Right lung (tissue), 10 donors: ENCODE measurements at places on chromosomes 1 and 21.

DNA sequence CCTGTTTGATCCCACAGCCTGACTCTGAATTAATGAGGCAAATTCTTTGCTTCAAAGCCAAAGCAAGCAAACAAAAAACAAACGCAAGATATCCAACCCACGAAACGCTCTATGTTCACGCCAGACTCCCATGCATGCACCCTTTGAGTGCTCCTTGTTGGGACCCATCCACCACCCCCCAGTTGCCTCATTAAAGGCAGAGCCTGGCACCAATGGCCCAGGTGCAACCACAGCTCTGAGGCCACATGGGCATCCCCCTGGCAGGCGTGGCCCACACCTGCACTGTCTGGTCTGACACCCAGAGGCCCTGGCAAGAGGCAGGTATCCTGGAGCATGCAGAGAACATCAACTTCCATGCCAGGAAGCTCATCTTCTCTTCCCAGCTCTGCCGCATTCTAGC is 1.1 kb upstream of the PADI4 start:
- DNase-seq = no peak

DNA sequence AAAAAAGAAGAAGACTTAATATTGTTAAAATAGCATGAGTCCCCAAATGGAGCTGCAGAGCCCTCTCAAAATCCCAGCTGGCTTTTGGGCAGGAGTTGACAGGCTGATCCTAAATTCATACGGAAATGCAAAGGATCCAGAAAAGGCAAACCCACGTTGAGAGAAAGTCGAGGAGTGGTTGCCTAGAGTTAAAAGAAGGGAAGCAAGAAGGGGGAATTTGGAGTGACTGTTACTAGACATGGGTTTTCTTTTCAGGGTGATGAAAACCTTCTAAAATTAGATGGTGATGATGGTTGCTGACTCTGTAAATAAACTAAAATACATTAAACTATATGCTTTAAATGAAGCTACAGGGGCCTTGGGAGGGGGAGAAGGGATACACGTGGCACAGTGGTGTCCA is 1.6 kb downstream of the DNMT3L start:
- no peak for DNase-seq

GRCh38 chr1:89999208-89999607 is 4.3 kb downstream of the ZNF326 start:
- DNase-seq = no peak

DNA sequence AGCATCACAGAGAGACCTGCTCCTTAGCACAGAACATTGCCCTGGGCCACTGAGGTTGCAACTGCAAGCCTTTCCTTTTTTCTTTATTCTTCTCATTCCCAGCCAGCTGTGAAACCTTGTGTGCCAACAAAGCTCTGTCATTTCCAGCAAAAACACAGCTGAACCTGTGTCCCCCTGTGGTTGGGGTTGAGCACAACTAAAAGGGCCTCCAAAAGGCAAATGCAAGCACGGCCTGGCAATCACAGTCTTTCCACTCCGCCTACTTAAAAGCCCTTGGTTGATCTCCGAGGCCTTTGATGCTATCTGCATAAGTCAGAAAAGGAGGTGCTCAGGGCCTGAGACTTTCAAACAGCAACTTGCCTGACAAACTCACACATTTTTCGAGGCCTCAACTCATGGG is 32.7 kb downstream of the SUSD4 start:
- DNase-seq = no peak

DNA sequence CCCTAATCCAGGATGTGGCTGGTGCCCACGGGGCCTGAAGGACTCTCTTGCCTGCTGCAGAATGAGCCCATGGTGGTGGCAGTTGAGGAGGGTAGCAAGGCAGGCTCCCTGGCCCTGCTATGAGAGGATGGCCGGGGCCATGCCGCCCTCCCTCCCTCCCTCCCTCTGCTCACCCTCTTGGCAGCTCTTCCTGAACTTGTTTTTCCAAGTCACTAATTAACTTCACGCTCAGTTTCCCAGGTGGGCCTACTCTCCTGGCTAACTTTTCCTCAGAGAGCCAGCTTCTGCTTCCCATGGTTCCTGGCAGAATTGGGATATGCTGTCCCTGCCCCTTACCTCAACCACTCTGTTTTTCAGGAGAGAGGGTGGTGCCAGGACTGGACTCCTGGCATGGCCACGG is 10.2 kb downstream of the KCNC4 start:
- no peak for DNase-seq

- peak; percentile 26 for DNase-seq
These were observed 55.5 kb downstream of the GABPA start for GRCh38 chr21:25790122-25790877.

- DNase-seq = no peak
These were observed 376.7 kb downstream of the S1PR1 start for GRCh38 chr1:101613546-101613945.

DNA sequence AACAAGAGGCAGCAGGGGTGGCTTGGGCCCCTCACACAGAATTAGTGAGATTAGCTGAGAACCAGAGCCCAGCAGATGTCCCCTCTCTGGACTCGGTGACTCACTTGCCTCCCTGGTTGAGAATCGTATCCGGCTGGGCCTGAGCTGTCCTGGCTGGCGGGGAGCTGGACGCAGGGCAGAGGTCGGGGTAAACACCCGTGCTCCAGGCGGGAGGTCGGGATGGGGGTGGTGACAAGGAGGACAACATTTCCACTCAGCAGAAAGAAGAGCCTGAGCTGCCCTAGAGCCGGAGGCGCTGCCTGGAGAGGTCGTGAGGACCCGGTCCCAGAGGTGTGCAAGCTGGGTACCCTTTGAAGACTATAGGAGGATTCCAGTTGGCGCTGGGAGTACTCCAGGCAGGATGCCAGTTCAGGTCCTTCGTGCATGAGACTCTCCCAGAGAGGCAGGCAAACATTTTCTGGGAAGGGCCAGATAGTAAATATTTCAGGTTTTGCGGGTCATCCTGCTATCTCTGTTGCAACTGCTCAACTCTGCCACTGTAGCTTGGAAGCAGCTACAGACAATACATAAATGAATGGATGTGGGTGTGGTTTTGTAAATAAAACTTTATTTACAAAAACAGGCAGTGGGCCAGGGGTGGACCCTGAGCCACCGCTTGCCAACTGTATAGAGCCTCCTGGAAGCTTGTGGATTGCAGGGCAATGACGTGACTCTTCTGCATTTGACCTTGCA is 116.8 kb upstream of the WNT4 start:
- no peak for DNase-seq

DNA sequence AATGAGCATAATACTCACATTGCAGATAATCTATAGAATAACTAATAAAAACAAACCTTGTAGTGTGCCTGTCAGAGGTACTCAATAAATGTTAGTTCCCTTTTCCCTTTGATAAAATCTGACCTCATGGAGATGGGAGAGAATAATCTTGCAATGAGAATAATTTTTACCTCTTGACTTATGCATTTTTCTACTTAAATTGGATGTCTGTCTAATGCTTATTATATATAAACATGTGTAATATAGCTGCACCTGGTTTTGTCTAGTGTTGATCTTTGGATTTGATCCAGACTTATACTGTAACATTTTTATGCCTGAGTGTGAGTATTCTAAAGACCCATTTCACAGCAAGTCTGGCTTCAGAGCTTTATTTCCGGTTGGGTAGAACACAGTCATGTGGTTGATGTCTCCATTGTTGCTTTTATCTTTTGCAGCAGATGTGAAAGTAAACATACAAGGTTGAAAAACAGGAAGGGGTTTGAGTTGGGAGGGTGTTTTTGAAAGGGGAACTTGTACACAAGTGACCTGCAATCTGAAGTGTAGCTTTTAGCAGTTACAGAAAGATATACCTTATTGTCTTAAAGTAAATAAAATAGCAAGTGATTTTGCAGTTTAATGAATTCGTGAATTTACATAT is 12.4 kb downstream of the EPB41 start:
- no peak for DNase-seq

- peak; percentile 79 for DNase-seq
These were observed 700 bp upstream of the SYDE2 start for GRCh38 chr1:85201340-85202091.

DNA sequence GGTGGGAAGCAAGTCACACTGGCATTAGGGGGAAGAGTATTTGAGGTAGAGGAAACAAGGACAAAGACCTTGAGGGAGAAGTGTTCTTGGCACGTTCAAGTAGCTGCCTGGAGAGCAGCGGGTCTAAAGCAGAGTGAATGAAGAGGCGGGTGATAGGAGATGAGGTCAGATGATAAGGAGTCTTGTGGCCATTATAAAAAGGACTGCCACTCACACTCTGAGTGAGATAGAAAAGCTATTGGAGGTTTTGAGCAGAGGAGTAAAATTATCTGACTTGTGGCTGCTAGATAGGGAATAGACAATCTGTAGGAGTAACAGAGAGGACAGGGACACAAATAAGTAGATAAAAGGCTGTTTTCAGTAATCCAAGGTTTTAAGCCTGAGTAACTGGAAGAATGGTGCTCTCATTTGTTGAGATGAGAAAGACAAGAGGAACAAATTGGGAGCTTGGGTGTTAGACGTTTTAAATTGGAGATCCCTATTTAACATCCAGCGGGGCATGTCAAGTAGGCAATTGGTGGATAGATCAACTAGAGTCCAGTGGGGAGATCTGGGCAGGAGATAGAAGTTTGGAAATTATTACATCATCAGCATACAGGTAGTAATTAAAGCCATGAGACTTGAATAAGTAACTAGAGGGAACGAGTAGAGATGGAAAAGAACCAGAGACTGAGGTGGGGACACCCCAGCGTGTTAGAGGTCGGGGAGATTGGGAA is 43.7 kb downstream of the HENMT1 start:
- no peak for DNase-seq

- no peak for DNase-seq
These were observed 992 bp upstream of the USP48 start for GRCh38 chr1:21783679-21784603.

GRCh38 chr1:70072231-70072751 is 133.1 kb downstream of the LRRC40 start:
- DNase-seq = no peak

DNA sequence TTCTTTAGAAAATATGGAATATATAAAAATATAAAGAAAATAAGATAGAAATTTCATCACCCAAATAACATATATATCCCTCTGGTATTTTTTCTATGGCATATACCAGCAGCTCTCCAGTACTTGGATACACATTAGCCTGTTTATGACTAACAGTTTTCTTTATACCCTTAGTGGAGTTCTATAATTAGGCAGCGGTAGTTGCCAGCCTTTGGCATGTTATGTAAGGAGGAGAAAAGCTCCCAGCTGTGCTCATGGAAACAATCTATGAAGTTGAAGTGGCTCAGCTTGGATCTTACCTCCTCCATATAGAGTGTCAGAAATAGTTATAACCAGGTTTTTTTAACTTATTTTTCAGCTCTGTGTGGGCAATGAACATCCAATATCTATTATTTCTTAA is 1636.8 kb downstream of the AMY1C start:
- DNase-seq = no peak

DNA sequence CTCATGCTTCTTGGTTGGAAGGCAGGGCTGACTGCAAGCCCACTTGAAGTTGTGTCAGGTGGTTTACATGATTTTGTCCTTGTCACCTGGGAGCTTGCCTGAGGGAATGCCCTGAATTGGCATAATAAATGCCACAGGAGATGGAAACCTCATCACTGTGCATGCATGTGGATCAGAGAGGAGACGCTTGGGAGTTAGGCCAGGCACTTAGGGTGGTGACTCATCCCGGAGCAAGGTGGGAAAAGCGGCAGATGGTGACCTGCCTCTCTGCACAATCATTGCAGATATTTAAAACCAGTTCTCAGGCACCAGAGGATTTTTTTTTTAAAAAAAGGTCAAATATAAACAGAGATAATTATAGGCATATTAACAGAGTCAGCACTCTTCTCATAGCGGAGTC is 202.2 kb upstream of the KIAA0040 start:
- no peak for DNase-seq

DNA sequence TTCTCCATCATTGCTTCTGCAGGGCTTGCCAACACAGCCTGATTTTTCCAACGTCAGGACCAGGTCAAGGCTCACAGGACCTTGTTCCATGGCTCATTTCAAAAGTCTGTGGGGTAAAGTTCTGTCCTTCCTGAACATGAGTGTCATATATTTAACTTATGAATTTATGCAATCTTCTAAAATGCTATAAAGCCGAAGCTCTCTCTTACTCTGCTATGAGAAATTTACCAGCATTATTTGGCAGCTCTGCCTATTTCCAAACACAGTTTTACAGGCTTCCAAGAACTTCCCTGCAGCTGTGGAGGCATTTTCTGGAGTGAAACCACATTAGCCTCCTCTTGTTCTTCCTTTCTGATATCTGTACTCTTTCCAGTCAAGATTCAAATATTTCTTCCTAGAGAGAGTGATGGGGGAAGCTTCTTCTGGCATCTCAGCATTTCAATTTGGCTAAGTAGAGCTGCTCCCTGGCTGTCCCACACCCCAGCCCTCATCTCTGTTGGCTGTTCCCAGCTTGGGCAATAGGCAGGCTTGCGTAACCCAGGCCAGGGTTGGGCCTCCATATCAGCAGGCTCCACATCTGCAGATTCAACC is 15.6 kb upstream of the HMGCS2 start:
- DNase-seq = no peak

GRCh38 chr21:29639366-29640079 is 300.3 kb downstream of the GRIK1 start:
- no peak for DNase-seq

- no peak for DNase-seq
These were observed 82.5 kb downstream of the PDE9A start for GRCh38 chr21:42735944-42736343.

DNA sequence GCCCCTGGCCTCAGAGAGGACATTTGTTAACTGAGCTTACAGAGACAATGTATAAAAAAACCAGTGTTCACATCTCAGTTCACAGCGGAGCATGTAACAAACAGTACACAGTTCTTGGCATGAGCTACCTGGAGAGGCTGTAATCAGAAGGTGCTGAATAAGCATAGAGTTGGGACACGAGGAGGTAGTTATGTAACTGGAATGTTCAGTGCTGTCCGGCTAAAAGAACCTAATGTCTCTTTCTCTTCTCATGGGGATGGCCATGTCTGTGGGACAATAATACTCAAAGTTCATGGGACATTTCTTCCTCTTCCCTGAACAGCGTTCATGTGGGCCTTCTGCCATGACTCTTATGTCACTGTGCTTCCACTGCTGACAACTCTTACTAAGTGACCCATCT is 17.2 kb upstream of the STX12 start:
- DNase-seq = no peak

DNA sequence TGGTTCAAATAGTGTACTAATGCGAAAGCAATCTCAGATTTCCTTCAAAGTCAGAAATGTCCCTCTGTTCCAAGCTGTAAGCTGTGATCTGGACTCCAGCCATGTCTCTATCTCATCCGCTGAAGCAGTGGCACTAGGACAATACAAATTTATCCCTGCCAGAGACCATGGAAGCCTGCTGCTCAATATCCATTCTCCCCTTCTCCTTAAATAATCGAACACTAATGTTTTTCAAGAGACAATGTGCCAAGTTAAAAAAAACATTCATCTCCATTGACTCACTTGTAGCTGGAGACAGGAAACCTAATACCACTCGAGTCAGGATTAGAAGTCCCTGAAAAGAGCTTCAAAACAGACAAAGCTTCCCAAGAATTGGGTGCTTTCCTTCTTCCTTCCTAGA is 38.5 kb upstream of the PGBD5 start:
- DNase-seq = peak; percentile 14

GRCh38 chr1:8203551-8203950 is 114.4 kb upstream of the SLC45A1 start:
- no peak for DNase-seq

- DNase-seq = no peak
These were observed 5.4 kb upstream of the ABL2 start for GRCh38 chr1:179234863-179235262.

- DNase-seq = no peak
These were observed 4.2 kb downstream of the HIVEP3 start for GRCh38 chr1:41914516-41914915.
